Mononuclear cell (primary cell): ENCODE measurements at places on chromosomes 1 and 21. TPM values are rescaled to one million over a fixed set of nuclear protein-coding genes. Genes with fewer than 3 reads are reported as not detected.

The MRPL20 gene
- 39.5 TPM for total RNA-seq

The RAB42 gene
- total RNA-seq = 0.52 TPM

The CACNA1S gene
- total RNA-seq = not detected

The TMEM52 gene
- total RNA-seq = 0.31 TPM

The CNIH3 gene
- total RNA-seq = 1.4 TPM

The TACSTD2 gene
- under 0.01 TPM for total RNA-seq

The FCRL5 gene
- total RNA-seq = 6.6 TPM

The LRRN2 gene
- total RNA-seq = not detected

The S100A3 gene
- not detected for total RNA-seq

The SV2A gene
- total RNA-seq = 0.73 TPM
